ENCODE measurements at places on chromosomes 12 and 14. TPM values are rescaled to one million over a fixed set of nuclear protein-coding genes. Genes with fewer than 3 reads are reported as not detected.

DNA sequence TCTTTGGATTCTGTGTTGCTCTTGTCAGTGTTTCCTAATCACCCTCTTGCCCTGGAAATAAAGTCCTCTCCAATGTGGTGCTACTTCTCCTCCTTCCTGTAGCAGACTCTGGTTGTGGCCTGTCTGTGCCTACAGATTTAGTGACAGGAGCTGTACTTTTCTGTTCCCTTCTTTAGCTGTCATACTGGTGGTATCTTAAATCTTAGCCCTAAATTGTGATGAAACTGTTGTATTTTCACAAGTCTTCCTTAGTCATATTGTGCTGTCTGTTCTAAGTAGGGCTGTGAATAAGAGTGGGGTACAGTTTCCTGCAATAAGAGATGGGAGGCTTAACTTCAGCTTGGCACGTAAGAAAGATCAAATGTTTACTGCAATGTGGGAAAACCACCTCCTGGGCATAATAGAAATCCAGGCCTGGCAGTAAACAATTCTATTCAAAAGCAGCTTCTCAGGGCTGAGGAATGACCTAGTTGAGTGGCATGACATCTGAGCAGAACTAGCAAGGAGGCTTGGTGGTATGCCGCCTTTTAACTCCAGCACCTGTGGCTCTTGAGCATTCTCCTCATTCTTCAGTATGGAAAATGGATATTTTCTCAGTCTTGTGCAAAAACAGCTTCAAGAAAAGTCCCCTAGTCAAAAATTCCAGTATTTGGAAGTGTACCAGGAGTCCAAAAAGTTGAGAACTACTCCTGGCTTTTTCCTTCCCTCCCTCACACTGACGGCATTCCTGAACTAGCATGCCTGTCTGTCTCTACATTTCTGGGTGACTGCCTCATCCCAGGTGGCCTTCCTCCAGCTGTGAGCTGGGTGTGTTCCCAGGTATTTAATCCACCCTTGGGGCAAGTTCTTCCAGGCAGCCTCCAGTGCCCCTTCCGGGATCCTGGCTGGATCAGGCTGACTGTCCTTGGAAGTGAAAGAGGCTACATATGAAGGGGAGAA lies 19.5 kb downstream of the ANO6 start:
- peak; percentile 69 for DNase-seq

C1QL4 gene
- 2.8 TPM for polyA plus RNA-seq

DNA sequence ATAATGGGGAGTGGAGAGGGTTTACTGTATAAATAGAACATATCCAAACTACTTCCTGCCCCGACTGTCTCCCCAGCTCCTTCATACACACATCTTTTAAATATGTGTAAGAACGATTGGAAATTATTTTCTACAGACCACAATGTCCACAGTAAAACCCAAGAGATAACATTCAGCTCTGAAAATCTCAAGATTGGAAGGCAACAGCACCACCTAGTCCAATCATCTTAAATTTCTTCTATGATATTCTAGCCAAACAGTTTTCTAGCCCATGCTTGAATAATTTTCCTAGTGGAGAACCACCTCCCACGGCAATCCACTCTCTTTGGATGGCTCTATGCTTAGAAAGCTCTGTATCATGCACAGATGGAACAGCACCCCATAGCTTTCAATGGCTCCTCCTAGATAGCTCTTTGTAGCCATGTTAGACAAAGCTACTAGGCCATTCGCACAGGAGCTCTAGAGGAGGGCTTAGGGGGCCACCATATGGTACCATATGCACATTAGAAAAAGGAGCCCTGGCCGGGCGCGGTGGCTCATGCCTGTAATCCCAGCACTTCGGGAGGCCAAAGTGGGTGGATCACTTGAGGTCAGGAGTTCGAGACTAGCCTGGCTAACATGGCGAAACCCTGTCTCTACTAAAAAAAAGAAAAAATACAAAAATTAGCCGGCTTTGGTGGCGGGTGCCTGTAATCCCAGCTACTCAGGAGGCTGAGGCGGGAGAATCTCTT lies 18.1 kb downstream of the VDR start:
- no peak for DNase-seq

GRCh38 chr14:20418501-20418909 lies 5.2 kb upstream of the TEP1 start:
- DNase-seq: no peak

GRCh38 chr14:39184628-39185255 lies 9.7 kb downstream of the PNN start:
- no peak for DNase-seq

DNA sequence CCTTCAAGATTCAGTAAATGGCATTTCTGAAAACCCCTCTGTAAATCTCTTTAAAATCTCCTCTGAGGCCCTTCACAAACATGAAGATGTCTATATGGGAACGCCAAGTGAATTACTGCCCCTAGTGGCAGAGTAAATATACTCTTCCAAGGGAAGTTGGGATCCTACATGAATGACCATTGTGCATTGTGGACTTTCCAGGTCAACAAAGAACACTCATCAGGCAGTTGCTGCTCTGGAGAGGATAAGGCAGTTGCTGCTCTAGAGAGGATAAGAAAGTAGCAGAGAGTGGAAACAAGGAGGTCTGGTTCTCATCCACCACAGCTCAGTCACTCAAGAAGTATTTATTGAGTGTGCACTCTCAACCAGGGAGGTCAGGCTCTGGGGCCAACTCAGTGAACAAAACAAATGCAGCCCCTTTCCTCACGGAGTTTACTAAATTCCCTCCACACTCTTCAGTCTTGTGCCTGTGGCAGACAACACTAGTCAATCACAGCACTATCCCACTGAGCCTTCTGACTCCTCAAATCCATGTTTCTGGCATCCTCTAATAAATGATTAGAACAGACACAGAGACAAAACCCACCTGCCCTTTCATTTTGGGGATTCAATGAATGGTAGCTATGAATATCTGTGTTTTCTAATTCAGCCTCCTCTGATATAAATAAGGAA lies 52.9 kb downstream of the SVOP start:
- DNase-seq: peak; percentile 56

SLC6A13 gene
- polyA plus RNA-seq: 0.20 TPM

USP44 gene
- polyA plus RNA-seq: 0.50 TPM

GRCh38 chr14:69356903-69357543 lies 41.1 kb downstream of the ERH start:
- no peak for DNase-seq

GALNT4 gene
- polyA plus RNA-seq: 5.5 TPM

RNF212B gene
- polyA plus RNA-seq: not detected

- peak; percentile 31 for DNase-seq
These were observed 42.7 kb downstream of the ATF7IP start for GRCh38 chr12:14408208-14408607.
